ENCODE measurements at places on chromosomes 3 and 15. TPM values are rescaled to one million over a fixed set of nuclear protein-coding genes. Genes with fewer than 3 reads are reported as not detected.

- no peak for DNase-seq
Observed at GRCh38 chr3:155088706-155089345, 8.7 kb downstream of the MME start.

Gene HERC2
- 65.2 TPM for total RNA-seq

- peak; percentile 54 for DNase-seq
Observed at GRCh38 chr15:65323071-65323511, 18.6 kb downstream of the RNU5B-1 start.

Gene FGF7
- total RNA-seq: 0.05 TPM

Gene GOLGA6A
- not detected for total RNA-seq

Gene GOLGA6L2
- total RNA-seq: not detected

- DNase-seq: no peak
Observed at GRCh38 chr3:182460303-182460702, 333.0 kb upstream of the ATP11B start.

GRCh38 chr3:46399557-46399956 lies 7.3 kb downstream of the CCR5AS start:
- DNase-seq: no peak

Gene C3orf85
- not detected for total RNA-seq
